SHP77 treated with DMSO at 0.1 percent for 48 hours (cell line): ENCODE measurements at places on chromosomes 1 and 21.

GRCh38 chr1:1033731-1034438, 14.0 kb downstream of the AGRN start:
- DNase-seq, result no peak

- DNase-seq, result no peak
Observed at GRCh38 chr1:24984800-24985522, 54.9 kb upstream of the RUNX3 start.

DNA sequence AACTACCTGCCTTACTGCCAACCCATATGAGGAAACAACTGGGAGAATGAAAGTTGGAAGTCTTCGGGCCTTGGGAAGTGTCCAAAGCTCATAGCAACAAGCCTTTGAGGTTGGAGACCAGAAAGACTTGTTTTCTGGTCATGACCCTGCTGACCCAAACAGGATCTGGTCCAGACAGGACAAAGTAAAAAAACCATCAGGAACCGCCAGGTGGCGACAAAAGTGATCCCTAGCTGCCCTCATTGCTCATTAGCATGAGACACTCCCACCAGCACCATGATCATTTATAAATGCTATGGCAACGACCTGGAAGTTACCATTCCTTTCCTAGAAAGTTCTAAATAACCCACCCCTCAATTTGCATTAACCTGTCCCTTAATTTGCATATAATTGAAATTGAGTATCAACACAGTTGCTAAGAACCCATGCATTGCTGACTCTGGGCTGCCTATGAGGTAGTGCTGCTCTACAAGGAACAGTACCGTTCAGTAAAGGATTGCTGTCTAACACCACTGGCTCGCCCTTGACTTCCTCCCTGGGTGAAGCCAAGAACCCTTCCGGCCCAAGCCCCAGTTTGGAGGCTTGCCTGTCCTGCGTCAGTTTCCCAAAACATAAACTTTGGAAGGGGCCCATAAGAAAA, 89.0 kb downstream of the URB2 start:
- no peak for DNase-seq

GRCh38 chr1:152164517-152165136, 5.6 kb upstream of the RPTN start:
- DNase-seq, result no peak

DNA sequence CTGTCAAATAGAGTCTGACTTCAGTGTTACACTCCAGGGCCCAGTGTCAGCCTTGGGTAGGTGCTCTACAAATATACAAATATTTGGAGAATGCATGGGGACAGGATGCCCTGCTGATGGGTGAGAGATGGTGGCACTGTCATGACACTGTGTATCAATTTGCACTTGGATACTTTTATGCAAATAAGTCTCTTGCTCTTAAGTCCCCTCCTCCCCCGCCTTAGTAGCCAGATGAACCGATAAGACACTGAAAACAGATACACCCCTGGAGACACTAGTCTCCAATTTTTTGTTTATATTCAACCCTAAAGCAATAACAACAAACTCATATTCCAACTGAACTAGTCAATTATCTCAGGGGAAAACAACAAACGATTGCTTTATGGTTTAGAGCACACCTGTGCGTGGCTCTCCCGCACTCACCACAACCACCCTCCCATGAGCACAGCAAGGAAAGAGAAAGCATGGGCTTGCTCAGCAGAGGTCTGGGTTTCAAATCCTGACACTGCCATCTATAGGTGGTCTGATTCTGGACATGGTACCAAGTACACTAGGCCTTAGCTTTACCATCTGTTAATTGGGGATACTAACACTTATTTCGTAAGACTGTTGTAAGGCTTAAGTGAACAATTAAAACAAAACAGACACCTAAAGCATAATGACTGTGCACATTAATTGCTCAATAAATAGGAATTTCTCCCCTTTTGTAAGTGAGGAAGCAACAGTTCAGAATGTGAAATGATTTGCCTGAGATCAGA, 50.3 kb downstream of the HIVEP3 start:
- DNase-seq, result no peak

GRCh38 chr21:26210614-26211013, 40.0 kb upstream of the APP start:
- no peak for DNase-seq

DNA sequence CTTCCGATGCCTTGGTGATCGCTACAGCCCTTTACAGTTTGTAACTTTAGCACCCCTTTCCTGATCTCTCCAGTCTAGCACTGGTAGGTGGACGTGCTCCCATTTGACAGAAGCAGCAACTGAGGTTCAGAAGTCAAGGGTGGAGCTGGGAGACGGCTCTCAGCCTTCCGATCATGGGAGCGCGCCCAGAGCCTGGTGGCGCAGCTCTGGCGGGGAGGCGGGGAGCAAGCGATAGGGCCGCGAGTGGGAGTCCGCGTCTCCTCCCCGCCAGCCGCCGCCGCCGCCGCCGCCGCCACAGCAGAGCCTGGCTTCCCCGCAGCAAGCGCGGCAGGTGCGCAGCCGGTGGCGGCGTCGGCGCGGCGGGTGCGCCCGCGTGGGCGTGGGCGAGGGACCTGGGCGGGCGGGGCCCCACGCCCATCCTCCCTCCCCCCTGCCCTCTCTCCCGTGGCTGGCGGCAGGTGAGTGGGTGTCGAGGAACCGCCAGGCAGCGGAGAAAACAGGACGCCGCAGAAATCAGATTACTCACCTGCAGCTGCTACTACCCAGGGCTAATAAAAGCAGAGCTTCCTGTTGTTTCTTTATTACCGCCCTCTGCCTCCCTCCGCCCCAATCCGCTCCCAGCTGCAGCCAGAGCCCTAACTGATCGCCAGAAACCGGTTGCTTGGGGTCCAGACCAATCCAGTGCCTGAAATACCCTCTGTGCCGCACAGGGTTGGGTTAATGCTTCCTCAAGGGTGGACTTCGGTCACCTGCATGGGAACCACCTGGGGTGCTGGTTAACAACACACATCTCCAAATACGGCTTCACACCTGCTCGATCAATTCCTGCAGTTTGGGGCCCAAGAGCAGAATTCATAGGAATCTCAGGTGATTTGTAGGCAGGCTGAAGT, 60.2 kb upstream of the ID3 start:
- DNase-seq, result peak; percentile 60

DNA sequence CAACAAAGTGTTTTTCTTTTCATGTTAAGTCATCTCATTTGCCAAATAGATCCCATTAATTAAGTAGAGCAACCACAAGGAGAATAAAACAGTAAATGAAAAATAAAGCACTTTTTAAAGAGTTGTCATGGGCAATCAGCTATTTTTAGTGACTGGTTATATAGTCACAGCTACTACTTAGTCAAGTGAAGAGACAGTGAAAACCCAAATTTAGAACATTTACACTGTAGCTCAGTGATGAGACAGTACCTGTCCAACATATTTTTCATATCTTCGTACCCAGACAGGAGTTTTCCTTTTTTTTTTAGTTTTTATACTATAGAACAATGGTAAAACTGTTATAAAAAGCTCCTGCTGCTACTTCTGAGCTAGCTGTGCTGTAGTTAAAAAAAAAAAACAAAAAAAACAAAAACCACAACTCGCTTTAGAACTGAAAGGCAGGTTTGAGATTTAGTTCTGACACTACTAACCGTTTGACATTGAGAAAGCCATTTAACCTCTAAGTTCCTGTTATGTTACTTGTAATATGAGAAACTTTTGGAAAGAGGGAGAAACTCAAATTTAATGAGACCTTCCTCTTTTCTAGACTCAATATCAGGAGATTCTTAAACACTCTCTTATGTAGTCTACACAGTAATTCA, 777.5 kb downstream of the ADGRL2 start:
- DNase-seq, result no peak

DNA sequence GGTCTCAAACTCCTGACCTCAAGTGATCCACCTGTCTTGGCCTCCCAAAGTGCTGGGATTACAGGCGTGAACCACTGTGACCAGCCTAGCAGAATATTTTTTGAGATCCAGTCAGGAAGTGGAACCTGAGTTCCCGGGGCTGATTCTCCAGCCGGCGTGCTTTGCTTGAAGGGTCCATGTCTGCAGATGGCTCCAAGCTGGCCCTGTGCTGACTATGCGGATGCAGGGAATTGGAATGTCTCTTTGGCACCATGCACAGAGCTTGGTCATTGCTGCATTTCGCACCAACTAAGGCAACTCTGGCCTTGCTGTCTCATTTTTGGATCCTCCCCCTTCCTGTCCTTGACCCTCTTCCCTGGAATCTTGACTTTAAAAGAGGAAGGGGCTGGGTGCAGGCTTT, 28.1 kb downstream of the ARHGEF10L start:
- no peak for DNase-seq

DNA sequence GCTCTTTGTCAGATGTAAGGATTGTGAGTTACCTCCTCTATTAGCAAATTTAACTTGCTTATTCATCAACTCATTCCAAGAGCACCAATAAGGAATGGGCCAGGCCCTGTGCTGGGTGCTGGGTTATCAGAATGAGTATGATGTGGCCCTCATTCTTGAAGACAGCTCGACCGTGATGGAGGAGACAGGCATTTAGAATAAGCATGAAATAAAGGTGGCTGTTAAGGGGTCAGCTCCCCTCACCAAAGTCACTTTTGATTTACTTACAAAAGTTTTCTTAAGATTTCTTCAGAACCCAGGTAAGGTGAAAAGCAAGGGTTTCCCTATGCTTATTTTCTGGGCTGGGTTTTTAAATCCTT, 15.3 kb upstream of the PADI1 start:
- no peak for DNase-seq

GRCh38 chr21:46503922-46504550, 45.3 kb downstream of the DIP2A start:
- no peak for DNase-seq

GRCh38 chr21:16741141-16741665, 771.6 kb upstream of the CXADR start:
- no peak for DNase-seq

DNA sequence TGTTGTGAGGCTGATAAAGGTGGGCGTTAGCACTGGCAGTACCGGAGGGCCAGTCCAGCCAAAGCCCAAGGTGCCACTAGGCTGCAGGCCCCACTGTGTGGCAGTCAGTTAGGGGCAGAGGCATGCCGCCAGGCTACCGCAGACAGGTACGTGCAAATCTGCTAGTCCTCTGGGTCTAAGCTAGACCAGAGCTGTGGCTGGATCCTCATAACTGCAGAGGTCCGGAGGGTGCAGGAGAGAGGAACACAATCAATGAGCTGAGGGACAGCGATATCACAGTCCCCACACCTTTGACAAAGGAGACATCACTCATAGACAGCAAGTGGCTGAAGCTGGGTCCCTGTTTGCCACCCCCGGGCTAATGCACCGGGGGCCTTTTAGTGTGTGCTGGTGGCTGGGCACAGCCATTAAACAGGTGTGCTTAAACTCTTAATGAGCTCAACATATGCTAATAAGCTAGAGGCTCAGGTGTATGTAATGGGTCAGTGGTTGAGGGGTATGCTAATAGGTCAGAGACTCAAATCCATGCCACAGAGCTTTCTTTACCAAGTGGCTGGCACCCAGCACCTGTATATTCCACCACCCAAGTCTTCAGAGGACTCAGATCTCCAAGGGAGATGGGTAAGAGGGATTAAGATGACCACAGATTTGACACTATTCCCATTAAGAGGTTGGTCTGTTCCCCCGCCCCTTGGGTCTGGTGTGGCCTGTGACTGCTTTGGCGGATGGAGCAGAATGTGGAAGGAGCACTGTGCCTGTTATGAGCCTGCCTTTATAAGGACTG, 82.0 kb downstream of the GLIS1 start:
- DNase-seq, result no peak

DNA sequence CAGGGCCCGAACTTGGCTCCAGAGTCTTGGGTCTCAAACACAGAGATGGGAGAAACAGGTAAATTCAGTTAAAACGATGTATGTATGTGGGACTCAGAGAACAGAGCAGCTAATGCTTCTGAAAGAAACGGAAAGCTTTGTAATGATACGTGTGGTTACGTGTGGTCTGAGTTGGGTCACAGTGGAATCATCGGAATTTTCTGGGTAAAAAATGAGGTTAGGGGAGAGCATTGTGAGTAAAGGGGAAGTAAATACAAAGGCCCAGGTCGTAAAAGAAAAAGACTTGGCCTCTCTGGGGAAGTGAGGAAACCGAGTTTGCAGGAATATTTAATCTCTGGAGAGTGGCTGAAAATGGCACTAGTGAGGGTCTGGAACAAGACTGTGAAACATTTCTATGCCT, 8.3 kb downstream of the NHLH2 start:
- DNase-seq, result no peak

- no peak for DNase-seq
Observed at GRCh38 chr21:16742741-16743140, 770.1 kb upstream of the CXADR start.

- DNase-seq, result no peak
Observed at GRCh38 chr1:173894189-173894588, 22.9 kb downstream of the SERPINC1 start.

GRCh38 chr1:245416781-245417180, 262.0 kb downstream of the KIF26B start:
- no peak for DNase-seq

DNA sequence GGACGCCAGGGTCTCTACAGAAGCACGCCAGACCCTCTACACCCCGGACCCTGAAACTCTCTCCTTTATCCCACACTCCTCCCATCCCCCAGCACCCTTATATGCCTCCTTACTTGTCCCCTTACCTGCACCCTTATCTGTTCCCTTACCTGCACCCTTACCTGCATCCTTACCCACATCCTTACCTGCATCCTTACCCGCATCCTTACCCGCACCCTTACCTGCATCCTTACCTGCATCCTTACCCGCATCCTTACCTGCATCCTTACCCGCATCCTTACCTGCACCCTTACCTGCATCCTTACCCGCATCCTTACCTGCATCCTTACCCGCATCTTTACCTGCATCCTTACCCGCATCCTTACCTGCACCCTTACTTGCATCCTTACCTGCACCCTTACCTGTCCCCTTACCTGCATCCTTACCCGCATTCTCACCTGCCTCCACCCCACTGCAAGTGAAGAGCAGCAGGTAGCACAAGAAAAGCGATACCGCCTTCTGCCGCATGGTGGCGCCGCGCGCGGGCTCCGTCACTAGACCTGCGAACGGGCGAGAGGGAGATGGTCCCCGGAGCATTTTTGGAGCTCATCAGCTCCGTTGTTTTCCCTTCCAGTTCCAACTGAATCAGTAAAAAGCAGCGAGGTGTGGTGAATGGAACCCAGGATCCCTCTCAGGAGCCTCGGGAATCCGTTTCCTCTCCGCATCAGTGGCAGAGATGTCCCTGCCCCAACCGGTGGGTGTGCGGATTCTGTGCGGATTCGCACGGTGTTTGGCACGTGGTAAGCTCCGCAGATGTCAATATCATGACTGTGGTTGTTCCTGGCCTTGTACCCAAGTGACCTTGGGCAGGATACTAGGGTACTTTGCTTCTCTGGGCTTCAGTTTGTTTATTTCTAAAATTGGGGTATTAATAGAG, 2.9 kb downstream of the IFI6 start:
- DNase-seq, result no peak

- DNase-seq, result no peak
Observed at GRCh38 chr1:167722152-167722869, 529 bp downstream of the MPZL1 start.

GRCh38 chr1:81470275-81470674, 330.5 kb upstream of the ADGRL2 start:
- DNase-seq, result no peak

- no peak for DNase-seq
Observed at GRCh38 chr21:43808832-43809251, 19.5 kb downstream of the RRP1 start.

GRCh38 chr1:74755475-74755874, 22.5 kb downstream of the TYW3 start:
- DNase-seq, result no peak

- no peak for DNase-seq
Observed at GRCh38 chr21:26032263-26032662, 138.3 kb downstream of the APP start.

GRCh38 chr21:15986277-15986676, 256.5 kb downstream of the USP25 start:
- no peak for DNase-seq
